ENCODE measurements at places on chromosomes 1 and 21. TPM values are rescaled to one million over a fixed set of nuclear protein-coding genes. Genes with fewer than 3 reads are reported as not detected.
A peak's percentile ranks its signal among the peaks of the same experiment; 100 is the strongest.

DNA sequence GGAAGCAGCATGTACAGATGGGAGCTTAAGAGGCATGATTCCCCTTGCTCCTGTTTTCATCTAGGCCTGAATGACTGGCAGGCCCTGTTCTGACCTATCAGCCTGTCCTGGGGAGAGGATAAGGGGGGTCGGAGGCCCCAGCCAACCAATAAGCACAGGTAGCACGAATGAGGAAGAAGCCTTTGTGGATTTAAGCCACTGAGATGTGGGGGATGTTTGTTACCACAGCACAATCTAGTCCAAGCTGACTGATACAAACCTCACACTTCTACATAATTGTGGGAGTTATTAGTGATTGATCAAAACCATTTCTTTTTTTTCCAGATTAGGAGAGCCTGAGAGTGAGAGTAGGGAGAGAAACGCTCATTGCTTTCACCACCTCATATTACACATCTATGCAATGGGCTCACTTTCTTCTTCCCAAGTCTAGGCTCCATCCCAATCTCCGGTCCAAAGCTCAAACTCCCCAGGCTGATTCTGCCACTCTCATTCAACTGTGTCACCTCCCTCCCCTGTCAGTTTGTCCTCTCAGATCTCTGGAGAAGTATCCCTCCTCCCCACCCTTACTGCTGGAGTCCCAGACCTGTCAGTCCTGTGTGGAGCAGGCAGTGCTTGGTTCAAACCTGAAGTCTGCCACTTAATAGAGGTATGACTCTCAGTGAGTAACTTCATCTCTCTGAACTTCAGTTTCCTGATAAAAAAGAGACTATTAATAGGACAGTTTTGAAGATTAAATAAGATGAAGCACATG lies 220.5 kb downstream of the PTPRU start:
- no peak overlapping the region for H3K4me3 ChIP-seq
- H3K4me1 ChIP-seq = no peaks in the 10 kb centered on the region
- no peaks in the 10 kb centered on the region for H3K36me3 ChIP-seq
- DNase-seq = no peak
- no peaks in the 10 kb centered on the region for H3K27me3 ChIP-seq
- H3K27ac ChIP-seq = no peak overlapping the region

DNA sequence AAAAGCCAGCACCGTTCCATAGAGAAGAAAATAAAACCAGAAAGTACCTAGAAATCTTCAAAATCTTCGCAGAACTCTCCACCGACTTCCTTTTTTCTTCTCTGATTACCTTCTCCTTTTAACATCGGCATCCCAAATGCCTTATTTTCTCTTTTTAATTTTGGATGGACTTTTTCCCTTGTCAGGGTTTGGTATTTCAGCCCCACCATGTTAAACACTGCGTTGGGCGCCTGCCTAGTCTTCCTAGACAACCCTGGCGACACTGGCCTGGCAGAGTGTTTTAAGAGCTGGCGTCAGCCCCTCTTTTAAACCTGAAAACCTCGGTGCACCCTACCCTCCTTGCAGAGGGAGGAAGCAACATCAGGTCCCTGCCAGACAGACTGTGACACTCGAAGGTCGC lies 66.0 kb upstream of the EFHD2 start:
- DNase-seq = no peak
- no peaks in the 10 kb centered on the region for H3K27me3 ChIP-seq
- no peaks in the 10 kb centered on the region for H3K36me3 ChIP-seq

GRCh38 chr1:155760751-155761475 lies 72.0 kb downstream of the DAP3 start:
- H3K27ac ChIP-seq = no peak overlapping the region
- no peaks in the 10 kb centered on the region for H3K4me1 ChIP-seq
- no peak overlapping the region for H3K4me3 ChIP-seq
- peaks cover 68% of the 10 kb centered on the region for H3K36me3 ChIP-seq

DNA sequence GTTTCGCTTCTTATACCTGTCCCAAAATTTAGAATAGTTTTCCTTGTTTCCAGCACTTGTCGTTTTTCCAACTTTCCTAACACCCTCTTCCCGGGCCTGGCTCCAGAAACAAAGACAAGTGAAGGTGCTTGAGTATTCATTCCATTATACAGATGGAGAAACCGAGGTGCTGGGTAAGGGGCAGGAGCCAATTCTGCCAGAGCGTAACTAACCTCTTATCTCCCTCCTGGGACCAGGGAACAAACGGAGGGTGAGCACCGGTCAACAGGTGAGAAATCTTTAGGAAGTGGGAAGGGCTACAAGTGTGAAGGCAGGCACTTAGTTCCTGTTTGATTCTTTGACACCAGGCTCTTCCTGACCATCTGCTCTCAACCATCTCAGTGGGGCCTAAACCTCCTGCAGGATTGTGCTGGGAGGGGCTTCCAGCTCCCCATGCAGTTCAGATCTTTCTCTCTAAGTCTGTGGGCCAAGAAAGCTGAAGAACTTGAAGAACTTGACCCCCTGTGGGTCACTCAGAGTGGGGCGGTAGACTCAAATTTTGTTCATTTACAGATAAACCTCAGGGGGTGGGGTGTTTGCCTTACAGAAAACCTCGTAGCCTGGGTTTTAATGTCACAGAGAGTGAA lies 8.7 kb downstream of the PLXNA2 start:
- H3K27me3 ChIP-seq = peaks cover 24% of the 10 kb centered on the region
- H3K4me3 ChIP-seq = no peak overlapping the region
- no peak for DNase-seq

DNA sequence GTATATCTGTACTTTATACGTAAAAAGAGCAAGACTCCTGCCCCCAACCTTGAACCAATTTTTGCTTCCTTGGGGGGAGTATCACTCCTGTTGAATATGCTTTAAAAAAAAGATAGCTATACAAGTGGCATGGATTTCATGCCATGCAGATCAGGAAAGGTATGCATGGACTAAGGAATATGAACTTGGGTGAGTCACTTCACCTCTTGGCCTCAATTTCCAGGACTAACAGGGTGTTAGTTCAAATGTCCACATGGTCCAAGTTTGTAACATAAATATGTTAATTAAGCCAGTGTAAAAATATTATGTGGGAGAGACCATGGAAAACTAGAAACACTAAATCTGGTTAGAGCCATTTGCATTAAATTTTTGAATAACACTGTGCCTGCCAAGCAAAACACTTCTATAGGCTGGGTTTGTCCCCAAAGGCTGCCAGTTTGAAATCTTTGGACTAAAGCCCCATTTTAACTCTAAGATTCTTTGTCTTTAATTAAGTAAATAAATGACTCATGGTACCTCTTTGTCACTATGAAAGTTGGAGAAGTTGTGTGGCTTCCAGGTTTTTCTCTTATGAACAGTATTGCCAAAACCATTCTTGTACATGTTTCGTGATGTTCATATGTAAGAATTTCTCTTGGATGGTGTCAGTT lies 33.1 kb downstream of the FAM177B start:
- no peaks in the 10 kb centered on the region for H3K36me3 ChIP-seq
- H3K27ac ChIP-seq = no peak overlapping the region
- H3K27me3 ChIP-seq = no peaks in the 10 kb centered on the region

Gene SPATA21
- 0.55 TPM for total RNA-seq

Gene LCE1B
- not detected for total RNA-seq

GRCh38 chr1:151993084-151993733 lies 450 bp downstream of the S100A10 start:
- no peaks in the 10 kb centered on the region for H3K27me3 ChIP-seq
- H3K4me3 ChIP-seq = peak overlapping the region; percentile 96
- peaks cover 3% of the 10 kb centered on the region for H3K36me3 ChIP-seq
- DNase-seq = peak; percentile 43

DNA sequence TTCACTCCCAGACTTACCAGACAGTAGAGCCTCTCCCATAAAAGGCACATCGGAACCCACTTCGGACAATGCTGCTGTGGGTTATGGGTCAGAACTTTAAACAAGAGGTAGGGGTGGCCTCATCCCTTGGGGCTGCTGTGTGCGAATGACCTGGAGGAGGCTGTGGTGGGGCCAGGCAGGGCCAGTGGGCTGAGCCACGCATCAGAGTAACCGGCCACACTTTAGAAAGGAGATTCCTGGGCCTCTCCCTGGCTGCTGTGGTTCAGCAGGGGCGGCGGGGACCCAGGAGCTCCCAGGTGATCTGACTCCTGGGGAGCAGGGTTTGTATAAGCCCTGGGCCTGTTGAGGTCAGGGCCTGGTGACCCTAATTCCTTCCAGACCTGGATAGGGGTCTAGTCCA lies 110.2 kb upstream of the C1orf174 start:
- H3K27me3 ChIP-seq = no peaks in the 10 kb centered on the region
- no peaks in the 10 kb centered on the region for H3K36me3 ChIP-seq
- peak; percentile 9 for DNase-seq
- H3K4me3 ChIP-seq = no peak overlapping the region
- no peak overlapping the region for H3K27ac ChIP-seq
- no peaks in the 10 kb centered on the region for H3K4me1 ChIP-seq

- H3K4me3 ChIP-seq = no peak overlapping the region
- peak; percentile 10 for DNase-seq
- no peaks in the 10 kb centered on the region for H3K4me1 ChIP-seq
- H3K27me3 ChIP-seq = peaks cover 2% of the 10 kb centered on the region
- no peaks in the 10 kb centered on the region for H3K36me3 ChIP-seq
Observed at GRCh38 chr1:29671446-29672356, 435.4 kb downstream of the PTPRU start.

DNA sequence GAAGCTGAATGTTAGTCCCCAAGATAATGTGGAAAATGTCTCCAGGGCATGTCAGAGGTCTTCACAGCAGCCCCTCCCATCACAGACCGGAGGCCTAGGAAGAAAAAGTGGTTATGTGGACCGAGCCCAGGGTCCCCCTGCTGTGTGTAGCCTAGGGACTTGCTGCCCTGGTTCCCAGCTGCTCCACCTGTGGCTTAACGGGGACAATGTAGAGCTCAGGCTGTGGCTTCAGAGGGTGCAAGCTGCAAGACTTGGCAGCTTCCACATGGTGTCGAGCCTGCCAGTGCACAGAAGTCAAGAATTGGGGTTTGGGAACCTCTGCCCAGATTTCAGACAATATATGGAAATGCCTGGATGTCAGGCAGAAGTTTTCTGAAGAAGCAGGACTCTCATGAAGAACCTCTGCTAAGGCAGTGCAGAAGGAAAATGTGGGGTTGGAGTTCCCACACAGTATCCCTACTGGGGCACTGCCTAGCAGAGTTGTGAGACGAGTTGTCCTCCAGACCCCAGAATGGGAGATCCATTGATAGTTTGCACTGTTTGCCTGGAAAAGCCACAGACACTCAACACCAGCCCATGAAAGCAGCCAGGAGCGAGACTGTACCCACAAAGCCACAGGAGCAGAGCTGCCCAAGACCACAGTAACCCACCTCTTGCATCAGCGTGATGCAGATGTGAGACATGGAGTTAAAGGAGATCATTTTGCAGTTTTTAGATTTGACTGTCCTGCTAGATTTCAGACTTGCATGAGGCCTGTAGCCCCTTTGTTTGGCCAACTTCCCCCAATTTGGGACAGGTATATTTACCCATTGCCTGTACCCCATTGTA lies 204.9 kb downstream of the MRPL39 start:
- DNase-seq = no peak
- H3K27me3 ChIP-seq = no peaks in the 10 kb centered on the region
- H3K36me3 ChIP-seq = no peaks in the 10 kb centered on the region
- H3K27ac ChIP-seq = no peak overlapping the region

- H3K27me3 ChIP-seq = no peaks in the 10 kb centered on the region
- H3K27ac ChIP-seq = no peak overlapping the region
Observed at GRCh38 chr1:82806133-82806532, 1005.4 kb downstream of the ADGRL2 start.

DNA sequence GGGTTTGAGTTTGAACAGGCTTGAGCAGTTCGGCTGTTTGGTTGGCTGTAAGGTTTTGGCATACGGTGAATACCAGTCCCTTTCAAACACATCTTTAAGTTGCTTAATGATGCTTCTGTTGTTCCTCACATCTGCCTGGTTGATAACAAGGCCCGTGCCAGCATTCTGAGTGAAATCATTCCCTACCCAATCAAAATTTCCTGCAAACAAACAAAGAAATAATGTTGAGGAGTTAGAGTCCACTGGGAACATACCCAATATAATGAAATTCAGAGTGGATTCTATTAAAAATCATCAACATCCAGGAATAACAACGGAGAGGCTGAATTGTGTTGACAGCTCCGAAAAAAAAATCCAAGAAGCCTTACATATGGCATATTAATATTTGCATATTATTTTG lies 91.0 kb upstream of the MAP1LC3C start:
- H3K27me3 ChIP-seq = no peaks in the 10 kb centered on the region
- no peak overlapping the region for H3K27ac ChIP-seq
- no peak for DNase-seq
